ENCODE measurements at places on chromosomes 6 and 20.

GRCh38 chr6:19535351-19535750, 301.8 kb upstream of the ID4 start:
- no peak for DNase-seq

DNA sequence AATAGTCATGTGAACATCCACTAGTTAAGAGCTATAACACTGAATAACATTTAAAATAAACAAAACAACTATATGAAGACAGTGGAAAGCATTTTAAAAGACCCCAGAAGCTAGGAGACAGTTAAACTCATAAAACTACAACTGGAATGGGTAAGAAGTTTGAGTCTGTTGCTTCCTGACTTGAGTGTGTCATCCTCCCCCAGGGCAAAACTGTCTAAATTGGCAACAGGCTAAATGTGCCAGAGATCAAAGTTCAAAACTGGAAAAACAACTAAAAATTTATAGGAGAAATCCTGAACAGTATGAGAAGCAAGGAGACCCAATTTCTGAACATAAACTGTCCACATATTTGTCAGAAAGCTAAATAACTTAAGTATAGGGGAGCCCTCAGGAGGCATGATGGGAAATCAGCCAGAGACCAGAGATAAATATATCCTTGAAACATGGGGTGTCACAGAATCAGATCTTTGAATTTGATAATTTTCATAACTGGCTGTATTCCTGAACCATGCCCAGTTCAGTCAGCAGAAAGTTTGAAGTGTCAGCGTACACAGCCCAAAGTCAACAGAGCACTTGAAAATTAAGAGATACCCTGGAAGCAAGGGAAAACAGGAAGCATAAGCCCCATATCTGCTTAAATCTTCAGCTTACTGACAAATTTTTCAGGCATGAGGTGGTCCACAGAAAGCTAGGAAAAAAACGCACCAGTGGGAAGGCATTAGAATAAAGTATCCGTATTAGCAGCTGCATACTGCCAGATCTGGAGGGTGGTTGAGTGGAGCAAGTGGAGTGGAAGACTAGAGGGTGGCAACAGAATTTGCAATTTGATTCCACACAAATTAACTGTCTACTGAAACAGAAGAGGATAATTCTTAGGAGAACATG, 516.1 kb upstream of the MAN1A1 start:
- no peak for DNase-seq

DNA sequence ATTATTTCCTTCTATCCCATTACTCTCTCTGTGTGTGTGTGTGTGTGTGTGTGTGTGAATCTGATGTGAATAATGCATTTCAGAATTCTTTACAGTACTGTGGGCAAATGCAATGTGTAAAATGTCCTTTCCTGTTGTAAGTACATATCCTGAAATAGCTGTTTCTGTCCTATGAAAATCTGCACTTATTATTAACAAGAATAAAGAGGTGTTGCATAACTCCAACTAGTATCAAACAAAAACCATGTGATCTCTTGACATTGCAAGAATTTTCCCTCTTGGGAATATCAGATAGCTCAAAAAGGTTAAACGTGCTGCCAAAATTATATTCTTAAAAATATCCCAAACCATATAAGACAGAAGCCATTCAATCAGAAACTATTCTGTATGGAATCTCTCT, 52.0 kb downstream of the LGSN start:
- no peak for DNase-seq

DNA sequence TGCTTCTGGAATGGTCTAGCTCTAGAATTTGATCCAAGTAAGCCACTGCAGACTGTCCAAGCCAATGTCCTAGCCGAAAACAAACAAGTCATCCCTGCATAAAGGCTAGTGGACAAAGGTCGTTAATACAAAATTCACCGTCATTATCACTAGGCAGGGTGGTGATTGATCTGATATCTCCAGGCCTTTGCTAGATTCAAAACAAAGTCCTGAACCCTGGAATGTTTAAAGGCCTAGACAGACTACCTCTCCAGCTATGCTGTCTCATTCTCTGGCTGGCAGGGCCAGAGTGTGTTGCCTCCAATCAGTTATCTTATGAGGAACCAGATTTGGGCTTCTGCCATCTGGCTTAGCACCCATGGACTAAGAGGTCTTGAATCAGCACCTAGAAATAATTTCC, 38.3 kb downstream of the MAP7 start:
- no peak for DNase-seq

DNA sequence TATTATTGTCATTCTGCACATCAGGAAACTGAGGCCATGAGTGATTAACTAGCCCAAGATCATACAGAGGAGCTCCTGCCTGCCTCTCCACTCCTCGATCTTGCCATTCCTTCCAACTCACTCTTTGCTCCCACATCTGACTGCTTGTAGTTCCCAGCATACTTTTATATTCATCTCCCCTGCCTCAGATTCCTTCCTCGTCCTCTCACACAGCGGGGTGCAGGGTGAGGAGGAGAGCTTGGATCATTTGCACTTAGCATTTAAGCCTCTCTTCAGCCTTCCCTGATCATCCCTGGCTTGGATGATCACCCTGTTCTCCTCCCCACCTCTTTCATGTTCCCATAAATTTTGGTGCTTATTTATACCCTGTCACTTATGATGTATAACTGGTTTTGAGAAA, 515.1 kb upstream of the SOX4 start:
- no peak for DNase-seq

GRCh38 chr6:121522265-121522664, 86.8 kb downstream of the GJA1 start:
- DNase-seq = no peak

DNA sequence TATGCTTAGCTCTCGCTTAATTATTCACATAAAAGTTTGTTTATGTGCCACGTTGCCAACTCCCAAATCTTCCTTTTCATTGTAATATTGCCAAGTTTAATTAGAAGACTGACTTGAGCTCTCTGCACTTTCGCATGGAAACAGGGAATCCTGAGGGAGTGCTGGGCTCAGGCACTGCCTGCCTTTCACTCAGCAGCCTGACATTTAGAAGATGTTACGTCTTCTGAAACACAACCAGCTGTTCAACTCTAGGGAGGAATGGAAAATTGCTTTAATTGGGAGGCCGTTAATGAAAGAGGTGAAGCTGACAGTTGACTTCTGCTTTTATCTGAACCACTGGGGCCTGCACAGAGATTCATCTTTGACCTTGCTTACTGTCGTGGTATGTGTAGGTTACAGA, 77.4 kb upstream of the MTHFD1L start:
- no peak for DNase-seq

DNA sequence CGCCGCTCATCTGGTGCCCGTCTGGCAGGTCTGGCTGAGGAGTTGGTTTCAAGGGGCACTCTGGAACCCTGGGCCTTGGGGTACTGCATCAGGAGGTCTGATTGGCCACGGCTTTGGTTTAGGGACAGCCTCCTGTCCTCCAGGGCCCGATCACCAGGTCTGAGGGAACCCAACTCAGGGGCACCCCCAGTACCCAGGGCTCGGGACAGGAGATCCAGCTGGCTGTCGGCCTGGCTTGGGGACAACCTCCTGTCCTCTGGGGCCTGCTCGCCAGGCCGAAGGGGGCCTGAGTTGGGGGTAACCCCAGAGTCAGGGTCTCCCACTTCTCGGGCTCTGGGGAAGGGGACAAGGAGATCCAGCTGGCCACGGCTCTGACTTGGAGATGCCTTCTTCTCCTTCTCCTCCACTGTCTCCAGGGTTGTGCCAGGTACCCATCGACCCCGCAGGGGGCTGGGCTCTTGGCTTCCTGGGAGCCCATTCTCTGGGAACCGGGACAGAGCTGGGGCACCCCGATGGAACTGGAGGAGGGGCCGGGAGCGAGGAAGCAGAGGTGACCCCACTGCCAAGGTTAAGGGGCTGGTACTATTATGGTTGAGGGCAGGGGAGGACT, 2.4 kb upstream of the EIF6 start:
- DNase-seq = no peak

DNA sequence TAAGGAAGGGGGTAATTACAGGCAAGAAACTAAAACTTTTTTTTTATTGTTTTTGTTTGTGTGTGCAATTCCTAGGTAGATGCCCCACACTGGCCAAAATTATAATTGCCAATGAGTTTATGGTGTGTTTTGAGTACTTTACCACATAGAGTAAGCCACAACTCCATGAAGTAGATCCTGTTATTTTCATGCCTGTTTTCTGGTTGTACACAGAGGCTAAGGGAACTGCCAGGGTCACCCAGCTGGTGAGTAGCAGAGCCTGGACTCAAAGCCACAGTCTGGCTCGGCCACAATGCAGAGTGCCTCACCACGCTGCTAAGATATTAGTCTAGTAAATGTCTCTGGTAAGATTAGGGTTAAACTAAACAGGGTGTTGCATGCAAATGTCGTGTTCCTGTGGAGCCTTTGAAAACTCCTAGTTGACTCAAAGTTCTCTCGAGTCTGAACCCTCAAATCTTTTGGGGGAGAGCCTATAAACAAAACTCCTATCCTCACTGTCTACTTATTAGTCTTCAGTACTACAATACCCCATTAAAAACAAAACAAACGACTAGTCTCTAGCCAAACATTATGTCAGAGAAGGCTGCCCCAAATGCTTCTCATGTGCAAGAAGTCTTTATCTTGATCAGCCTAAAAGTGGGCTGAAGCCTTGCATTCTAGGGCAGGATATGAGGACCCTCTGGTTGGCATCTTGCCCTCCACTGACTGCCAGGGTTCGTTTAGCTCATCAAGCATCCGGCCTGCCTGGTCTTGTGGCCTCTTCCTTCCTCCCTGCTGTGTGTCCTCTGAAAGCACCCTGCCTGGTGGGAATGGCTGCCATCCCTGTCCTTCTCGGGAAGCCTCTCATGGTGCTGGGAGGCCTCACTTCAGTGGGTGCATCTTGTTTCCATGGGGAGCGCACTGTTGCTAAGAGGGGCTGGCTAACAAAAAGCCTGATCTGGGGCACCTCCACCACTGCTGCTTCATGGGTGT, 4.2 kb downstream of the DUSP22 start:
- DNase-seq = no peak

DNA sequence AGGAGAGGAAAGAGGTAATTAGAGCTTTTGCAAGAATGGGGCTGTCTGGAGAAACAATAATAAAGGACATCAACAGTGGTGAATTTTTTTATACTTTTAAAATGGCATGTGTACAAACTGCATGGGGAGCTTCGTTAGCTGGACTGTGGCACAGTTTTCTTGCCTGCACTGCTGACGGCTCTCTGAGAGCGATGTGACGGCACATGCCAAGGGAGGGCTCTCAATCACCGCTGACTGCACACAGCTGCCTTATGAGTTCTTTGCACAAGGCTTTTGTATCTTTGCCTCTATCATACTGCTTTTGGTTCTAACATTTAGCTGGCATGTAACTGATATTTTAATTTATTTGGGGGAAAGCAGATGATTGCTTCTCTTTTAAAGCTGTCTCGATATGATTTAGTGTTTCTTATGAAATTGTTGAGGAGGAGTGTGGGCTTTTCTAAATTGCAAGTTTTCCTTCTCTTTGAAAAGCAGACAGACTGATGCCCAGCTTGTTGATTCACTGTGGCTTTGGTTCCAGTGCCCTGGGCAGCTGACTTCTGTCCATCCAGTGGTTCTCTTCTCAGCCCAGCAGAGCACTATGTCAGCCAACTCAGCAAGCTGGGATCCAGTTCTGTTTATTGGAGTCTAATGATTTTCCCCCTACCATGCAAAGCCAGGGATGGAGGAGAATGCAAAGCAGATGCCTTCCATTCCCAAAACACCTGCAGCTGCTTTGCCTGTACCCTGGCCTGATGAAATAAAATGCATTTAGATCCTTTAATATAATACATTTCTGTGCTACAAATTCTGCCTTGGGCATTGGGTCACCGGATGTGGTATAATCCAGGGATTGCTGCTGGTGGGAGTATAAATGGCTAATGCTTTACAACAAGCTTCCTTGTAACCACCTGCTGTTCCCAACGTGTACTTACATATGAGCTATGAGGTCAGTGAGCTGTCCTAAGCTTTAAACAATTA, 323.9 kb downstream of the ZFAND3 start:
- DNase-seq = no peak

DNA sequence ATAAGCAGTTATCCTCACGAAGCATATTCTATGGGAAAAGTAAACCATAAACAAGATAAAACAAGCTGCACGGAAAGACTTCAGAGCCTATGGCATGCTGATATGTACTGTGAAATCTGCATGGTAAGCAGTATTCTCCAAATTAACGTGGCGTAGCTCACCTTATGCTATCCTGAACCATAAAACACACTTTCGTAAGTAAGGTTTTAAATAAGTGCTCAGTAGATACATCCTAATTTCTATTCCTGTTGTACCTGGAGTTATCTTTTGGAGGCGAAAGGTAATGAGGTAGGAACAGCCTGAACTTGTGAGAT, 208.7 kb downstream of the GMDS start:
- no peak for DNase-seq

- no peak for DNase-seq
Measured at GRCh38 chr20:891058-891705, 25.0 kb downstream of the ANGPT4 start.

- DNase-seq = no peak
Measured at GRCh38 chr20:51799401-51799860, 2.9 kb downstream of the SALL4 start.

DNA sequence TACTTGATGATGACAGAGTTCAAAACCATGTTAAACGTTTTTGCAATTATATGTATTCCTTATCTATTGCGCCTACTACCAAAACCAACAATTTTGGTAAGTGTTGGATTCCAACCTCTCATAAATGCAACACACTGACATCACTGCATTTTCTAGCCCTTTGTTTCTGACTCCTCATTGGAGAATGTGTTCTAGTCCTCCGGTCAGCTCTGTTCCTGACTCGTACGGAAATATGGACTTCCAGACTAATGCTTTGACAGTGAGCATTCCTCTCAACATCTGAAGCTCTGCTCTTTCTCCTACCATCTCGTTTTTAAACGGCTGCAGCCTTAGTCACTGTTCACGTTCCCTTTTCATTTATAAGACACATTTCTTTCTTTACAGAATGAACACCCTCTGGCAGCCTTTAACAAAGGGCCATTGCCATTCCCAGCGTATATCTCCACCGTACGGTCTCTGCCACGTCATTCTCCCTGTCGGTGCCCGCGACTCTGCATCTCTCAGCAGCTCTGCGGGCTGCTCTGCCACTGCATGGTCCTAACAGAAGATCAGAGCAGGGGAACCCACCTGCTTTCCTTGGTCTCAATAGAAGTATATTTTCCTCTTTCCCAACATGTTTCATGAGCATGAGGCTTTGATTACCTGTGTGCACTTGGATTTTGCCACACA, 103.0 kb upstream of the SYNDIG1 start:
- DNase-seq = no peak

DNA sequence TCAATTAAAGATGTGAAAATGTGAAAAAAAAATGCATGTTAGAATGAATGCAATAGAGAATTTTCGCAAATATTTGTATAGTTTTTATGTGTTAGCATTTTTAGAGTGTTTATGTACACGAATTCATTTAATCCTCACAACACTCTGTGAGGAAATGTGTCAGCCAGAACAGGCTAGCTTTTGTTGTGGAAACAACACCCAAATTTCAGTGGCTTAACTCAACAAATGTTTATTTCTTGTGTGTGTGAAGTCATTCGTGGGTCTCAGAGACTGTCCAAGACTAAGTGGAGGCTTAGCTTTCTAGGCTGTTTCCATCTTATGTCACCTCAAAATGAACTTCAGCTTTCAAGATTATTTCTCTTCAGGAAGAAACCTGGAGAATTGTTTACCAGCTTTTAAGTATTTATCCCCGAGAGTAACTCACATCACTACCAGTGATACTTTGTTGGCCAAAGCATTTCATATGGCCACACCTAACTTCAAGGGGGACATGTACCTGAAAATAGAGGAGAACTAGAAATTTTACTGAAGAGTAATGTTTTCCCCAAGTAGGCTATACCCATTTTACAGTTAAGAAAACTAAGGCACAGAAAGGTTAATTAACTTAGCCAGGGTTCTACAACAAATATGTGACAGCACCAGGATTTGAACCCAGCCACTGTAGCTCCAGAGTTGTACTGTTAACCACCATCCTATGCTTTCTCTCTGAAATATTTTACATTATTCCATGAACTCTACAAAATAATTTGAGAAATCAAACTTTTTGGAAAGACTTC, 306.1 kb downstream of the QKI start:
- DNase-seq = no peak

All from nephron progenitor cell (in vitro differentiated cells).